Panc1 (cell line): ENCODE measurements at places on chromosomes 5 and 9. TPM values are rescaled to one million over a fixed set of nuclear protein-coding genes. Genes with fewer than 3 reads are reported as not detected.

Gene BNC2
- 5.7 TPM for total RNA-seq

GRCh38 chr9:17453751-17454150 lies 125.1 kb upstream of the SH3GL2 start:
- DNase-seq, result no peak

DNA sequence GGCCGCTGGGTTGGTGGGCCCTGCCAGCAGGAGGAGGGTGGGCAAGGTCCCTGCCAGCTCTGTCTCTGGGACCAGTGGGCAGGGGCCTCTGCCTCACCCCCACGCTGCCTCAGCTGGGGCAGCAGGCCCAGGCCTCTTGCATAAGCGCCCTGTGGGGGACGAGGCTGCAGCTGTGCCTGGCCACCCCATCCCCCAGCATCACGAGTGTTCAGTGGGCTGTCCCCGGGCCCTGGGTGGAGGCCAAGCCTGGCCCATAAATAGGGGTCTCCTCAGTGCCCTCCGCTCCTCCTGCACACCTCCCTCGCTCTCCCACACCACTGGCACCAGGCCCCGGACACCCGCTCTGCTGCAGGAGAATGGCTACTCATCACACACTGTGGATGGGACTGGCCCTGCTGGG lies at the start of gene PTGDS:
PTGDS (plus strand) TSS at position 282 of the 400 bp plus-strand sequence; CDS start at position 357, 75 bp downstream.
- DNase-seq, result no peak

- DNase-seq, result no peak
Measured at GRCh38 chr5:68343421-68343826, 127.9 kb downstream of the PIK3R1 start.

- DNase-seq, result no peak
Measured at GRCh38 chr5:113614191-113614590, 100.7 kb downstream of the YTHDC2 start.

DNA sequence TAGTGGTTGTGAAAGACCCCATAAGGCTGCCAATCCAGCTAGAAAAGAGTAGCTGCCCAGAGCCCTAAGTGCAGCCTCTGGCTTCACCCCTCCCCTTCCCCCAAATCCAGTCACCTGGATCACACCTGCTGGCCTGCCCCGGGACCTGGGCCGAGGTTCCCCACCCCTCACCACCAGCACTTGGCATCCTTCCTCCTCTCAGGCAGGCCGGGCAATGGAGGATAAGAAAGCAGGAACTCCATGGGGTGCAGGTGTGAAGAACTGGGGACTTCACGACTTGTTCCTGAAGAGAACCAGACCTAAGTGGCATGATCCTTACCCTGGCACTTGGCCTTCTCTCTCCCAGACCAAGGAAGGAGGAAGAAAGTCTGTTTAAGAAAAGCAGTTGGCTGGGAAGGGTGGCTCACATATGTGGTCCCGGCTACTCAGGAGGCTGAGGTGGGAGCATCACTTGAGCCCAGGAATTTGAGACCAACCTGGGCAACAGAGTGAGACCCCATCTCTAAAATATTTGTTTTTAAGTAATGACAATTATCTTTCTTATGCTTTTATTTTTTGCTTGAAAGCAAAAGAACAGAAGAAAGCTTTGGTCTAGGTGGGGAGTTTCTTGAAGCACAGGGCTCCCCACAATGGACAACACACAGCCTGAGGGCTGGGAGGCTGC lies 131.1 kb downstream of the PAX5 start:
- no peak for DNase-seq

DNA sequence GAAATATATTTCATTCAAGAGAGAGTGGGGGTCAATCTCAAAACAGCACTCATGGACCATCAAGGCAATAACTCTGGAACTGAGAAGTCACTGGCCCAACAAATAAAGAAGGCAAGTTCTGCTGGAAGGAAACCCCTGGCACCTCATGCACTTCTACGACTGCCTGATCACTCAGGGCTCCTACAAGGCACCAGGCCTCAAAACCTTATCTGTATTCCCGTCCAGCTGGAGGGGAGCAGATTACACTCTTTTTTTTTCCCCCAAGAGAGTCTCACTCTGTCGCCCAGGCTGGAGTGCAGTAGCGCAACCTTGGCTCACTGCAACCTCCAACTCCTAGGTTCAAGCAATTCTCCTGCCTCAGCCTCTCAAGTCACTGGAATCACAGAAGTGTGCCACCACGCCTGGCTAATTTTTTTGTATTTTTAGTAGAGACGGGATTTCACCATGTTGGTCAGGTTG lies 49.9 kb downstream of the P4HA2 start:
- no peak for DNase-seq

Gene RALGDS
- 25.8 TPM for total RNA-seq

DNA sequence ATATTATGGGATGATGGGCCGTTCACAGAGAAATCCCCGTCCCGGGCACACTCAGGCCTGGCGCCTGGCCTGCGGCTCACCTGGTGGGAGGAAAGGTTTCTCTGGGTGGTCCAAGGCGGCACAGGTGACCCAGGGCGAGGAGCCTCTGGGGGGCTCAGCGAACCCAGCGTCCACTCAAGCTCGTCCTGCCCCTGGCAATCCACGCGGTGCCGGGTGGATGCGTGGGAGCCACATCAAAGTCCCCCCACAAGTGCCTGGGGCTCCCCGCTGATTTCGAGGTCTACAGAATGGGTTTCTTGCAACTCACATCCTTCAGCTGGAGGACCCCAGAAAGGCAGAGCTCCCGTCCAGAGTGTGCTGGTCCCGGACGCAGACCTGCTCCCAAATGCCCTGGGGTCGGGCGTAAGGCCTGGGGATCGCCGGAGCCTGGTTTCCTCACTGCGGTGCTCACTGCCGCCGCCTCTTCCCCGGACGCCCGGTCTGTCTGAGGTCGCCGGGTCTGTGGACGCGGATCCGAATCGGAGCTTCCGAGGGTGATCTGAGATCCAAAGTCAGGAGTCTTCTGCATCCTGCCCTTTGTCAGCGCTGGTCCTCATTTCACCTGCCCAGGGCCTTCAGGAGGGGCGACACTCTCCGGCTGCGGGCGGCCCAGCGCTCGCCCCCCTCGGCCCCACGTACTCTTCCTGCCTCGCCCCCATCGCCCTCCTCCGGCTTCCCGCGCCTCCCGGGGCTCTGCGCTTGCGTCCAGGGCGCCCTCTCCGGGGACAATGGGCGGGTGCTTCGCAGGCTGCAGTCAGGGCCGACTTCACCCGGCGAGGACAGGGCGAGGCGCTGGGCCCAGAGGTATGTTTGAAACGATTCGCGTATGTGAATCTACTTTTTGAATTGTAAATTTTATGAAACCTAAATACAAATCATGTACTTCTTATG lies 20.0 kb upstream of the RUFY1 start:
- DNase-seq, result no peak

Gene PCDHA13
- total RNA-seq, result 1.0 TPM

DNA sequence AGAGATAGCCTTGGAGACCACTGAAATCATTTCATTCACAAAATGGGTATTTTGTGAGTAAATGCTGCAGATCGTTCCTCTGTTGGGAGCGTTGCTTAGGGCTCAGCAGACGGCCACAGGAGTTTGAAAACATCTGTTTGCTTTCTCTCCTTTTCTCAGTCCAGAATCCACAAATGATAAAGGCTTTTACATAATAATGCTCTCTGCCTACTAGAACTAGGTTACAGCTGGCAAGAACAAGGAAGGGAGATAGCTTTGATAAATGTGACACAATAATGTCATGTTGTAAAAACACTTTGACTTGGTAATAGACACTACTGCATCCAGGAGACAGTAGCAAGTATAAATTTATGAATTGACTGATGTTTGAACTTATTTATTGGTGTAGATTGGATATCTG lies 1072.4 kb upstream of the CDH6 start:
- DNase-seq, result no peak

GRCh38 chr5:55278778-55279177 lies 28.7 kb downstream of the DHX29 start:
- no peak for DNase-seq

DNA sequence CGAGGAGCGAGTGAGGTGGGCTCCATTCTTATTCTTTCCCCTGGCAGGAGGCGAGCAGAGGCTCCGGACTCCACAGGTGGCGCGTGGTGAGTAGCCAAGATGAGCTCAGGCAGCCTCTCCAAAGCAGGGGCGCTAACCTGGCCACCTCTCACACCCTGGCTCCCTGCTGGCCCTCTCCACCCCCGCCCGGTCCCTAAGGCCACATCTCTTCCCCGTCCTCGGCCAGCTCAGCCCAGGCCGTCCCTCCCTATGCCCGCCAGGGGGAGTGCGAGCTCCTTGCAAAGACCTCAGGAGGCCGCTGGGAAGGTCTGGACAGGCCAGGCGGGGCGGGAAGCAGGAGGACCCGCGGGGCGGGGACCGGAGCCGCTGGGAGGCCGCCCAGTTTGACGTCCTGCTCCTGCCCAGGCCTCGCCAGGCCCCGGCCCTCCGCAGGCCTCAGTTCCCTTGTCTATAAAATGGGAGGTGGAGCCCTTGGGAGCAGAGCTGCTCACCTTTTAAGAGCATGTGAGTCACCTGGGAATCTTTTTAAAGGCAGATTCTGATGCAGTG lies 46.3 kb upstream of the GGTA1 start:
- DNase-seq, result peak; percentile 52

GRCh38 chr5:88940713-88941112 lies 57.7 kb upstream of the MEF2C start:
- no peak for DNase-seq

DNA sequence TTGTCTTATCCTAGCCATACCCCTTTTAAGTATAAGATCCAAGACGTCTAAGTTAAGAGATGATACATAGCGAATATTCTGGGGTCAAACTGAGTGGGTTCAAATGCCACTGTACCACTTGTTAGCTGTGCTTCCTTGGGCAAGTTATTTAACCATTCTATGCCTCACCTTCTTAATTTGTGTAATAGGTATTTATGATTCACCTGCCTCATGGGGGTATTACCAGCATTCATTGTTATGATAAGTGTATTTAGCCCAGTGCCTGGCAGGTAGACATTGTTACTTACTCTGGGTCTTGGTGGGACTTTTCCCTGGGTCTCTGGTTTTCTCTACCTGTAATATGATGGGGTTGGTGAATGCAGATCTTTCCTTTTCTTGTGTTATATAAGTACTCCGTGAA lies 3.8 kb downstream of the LARP1 start:
- DNase-seq, result no peak

Gene CATSPER3
- total RNA-seq, result 0.69 TPM

Gene FLT4
- 0.44 TPM for total RNA-seq

Gene GRAMD2B
- total RNA-seq, result 4.1 TPM

DNA sequence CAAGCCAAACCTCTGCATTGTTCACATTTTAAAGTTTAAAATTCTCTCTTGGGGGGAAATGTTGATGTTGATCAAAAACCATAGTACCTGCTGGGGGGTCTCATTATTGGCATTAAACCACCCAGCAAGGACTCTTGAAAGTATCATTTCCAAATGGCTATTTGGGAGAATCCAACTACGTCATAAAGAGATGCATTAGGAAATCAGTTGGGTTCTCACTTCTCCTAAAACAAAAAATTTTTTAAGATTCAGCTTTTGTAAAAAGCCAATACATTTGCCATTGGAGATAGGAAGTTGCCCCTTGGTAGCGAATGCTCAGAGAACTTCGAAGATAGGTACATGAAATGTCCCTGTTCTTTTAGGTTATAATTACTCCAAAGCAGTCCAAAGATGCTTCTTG lies 96.4 kb downstream of the GNAQ start:
- DNase-seq, result no peak

DNA sequence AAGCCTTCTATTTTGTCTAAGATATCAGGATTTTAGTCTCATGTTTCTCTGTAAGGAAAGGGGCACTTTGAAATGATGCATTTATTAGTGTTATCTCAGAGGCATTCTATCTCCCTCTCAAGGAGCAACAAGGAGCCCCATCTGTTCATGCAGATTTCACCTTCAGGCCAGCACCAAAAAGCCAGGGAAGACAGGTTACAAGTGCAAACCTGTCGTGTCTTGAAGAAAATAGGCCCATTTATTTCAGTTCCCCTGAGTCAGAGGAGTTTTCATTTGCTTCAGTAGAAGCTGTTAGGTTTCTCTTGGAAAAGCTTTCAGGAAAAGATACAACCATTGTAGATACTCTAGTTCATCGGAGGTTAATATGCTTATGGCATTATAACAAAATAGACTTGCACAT lies 97.2 kb downstream of the SPOCK1 start:
- no peak for DNase-seq

- no peak for DNase-seq
Measured at GRCh38 chr5:110386782-110387181, 339.7 kb downstream of the TMEM232 start.

DNA sequence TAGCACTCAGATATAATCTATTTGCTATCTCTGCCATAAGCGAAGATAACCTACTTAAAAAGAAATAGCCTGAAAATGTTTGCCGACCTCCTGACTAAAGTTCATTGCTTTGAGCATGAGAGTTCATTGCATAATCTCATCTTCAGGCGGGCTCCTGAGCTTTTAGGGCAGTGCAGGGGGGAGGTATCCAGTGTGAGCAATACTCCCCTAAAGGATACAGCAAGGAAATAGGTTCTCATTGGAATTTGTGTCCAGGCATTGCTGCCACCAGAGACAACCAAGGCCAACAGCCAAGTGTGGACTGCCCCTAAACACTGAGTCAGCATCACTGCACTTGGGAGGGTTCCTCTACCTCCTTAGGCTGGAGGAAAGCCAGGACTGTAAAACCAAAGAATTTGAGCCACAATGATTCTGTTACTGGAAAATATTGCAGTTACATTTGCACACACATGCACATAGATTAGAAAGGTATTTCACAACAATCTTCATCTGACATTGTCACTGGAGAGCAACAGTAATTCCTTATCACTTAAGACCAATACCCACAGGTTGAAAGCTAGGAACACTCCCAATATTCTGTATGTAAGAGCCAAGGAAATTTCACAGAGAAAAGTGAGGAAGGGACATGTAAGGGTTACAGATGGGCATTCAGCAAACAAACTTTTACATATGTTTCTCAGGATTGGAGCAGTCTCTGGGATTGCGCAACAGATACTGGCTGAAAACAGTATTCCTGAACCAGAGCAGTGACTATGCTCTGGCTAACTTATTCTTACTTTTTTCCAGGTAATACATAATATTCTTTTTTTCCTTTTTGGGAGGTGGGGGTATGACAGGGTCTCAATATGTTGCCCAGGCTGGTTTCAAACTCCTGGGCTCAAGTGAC lies 98.6 kb upstream of the TLE1 start:
- DNase-seq, result no peak

GRCh38 chr9:118595719-118596305 lies 773.4 kb downstream of the BRINP1 start:
- DNase-seq, result no peak

Gene FSD1L
- 5.1 TPM for total RNA-seq

- DNase-seq, result no peak
Measured at GRCh38 chr5:76943006-76943405, 9.8 kb upstream of the CRHBP start.

DNA sequence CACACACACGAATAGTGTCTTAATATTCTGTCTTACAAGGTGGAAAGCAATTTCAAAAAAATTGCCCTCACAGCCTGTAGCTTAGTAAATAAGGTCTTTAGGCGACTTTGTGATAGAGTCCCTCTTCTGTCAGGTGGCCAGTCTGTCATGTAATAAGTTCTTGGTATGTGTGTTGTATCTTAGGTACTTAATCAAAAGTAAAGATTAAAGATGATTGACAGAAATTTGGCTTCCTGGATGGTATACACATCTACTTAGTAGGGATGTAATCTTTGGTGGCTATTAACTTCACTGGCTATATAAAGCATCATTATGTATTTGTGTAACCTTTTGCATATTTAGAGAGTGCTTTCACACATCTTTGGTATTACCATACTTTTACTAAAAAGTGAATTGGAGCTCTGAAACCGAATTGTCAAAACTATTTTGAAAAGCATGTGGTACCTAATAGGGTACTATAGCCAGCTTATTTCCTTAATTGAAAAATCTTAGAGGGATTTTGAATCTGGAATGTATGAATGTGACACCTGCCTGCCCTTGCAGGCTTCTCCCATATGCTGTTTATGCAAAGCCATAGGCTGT lies 3.4 kb downstream of the G3BP1 start:
- no peak for DNase-seq

- no peak for DNase-seq
Measured at GRCh38 chr9:126700903-126701812, 87.4 kb downstream of the LMX1B start.
